ENCODE measurements at places on chromosomes 12 and 14.

- no peak for DNase-seq
These were observed 56.3 kb downstream of the SLC4A8 start for GRCh38 chr12:51480978-51481377.

GRCh38 chr12:33967760-33968159 is 54.5 kb upstream of the ALG10 start:
- no peak for DNase-seq

DNA sequence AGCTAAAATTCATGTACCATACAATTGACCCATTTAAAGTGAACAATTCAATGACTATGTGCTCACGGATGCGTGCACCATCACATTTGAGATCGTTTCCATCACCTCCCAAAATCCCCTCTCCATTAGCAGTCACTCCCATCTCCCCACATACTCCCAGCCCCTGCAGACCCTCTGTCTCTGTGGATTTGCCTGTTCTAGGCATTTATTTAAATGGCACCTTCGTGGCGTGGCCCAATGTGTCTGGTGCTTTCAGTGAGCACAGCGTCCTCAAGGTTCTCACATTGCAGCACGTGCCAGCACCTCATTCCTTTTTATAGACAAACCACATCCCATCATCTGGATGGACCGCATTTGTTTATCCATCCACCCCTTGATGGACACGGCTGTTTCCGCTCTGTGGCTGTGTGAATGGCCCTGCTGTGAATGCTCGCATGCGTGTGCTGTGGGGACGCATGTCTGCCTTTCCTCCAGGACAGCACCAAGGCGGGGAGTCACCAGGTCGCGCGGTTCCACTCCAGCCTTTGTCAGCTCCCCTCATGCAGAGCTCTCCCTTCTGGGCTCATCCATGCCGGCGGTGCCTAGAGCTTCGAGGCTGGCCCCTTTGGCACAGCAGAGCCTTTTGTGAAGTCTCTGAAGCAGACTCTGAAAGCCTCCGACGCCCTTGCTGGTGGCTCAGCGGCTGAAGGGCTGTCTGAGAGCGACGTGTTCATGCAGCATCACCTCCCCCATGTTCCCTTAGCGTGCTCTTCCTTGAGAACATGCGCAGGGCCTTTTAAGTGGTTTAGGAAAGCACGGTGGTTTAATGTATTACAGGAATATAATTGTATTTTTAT is 184.4 kb downstream of the KIF26A start:
- no peak for DNase-seq

DNA sequence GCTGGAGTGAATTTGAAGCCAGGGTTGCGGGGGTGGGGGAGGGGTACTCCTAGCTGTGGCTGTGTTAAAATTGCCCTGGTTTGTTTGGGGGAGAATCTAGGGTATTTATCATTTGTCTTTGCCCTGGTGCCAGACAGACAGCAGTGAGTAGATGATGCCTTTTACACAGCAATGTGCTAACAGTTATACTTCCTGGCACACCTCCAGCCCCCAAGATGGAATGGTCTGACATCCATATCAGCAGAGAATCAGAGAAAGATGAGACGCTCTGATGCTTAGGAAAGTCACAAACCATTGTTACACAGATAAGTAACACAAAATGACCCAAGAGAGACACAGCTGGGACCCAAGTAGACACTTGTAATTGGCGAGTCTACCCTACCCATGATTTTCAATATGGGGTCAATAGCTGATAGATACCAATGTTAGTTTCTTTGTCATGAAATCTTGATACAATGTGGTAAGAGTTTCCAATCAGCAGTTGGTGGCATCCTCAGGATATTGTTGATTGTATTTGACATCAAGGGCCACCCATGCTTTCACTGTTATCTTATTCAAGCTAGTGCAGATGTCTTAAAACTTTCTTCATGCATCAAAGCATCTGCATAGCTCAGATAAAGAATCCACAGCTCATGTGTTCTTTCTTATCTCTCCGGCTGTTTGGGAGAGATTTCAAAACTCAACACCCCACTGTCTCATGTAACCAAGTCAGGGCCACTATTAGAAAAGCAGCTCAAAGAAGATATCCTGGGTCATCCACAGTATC is 2.6 kb upstream of the PRKAB1 start:
- no peak for DNase-seq

- no peak for DNase-seq
These were observed 6.8 kb downstream of the KNTC1 start for GRCh38 chr12:122533856-122534255.

DNA sequence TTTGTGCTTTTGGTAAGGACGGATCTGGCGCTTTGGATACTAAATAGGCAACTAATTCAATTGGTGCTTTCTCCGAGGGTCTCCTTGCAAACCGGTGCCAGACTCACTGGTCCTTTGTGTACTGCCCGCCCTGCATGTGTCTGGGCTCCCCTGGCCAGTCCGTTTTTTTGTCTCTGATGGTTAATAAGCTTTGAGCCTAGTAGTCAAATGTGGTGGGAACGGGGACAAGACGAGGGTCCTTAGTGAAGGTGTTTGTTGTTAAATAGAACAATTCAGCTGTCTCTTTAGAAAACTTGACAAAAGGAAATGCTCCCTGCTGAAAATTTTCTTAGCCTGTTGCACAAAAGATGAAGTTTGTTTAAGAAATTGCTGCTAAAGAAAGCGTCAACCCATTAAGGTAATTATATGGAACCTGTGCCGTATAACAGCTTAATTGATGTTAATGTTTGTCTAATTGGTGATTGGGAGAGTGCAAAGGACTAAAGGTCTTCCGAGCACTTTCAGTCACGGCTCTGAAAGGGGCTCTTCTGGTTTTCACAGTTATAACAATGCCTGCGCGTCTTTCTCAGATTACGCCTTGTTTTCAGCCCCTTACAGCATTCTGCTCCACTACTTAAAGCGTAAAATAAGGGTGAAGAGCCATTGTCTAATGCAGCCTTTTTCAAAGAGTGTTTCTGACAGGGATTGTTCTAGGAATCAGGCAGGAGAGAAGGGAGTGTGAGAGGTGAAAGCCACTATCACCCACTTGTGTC is 537.4 kb downstream of the PRKD1 start:
- DNase-seq: no peak
